ENCODE measurements at places on chromosomes 3 and 15.

DNA sequence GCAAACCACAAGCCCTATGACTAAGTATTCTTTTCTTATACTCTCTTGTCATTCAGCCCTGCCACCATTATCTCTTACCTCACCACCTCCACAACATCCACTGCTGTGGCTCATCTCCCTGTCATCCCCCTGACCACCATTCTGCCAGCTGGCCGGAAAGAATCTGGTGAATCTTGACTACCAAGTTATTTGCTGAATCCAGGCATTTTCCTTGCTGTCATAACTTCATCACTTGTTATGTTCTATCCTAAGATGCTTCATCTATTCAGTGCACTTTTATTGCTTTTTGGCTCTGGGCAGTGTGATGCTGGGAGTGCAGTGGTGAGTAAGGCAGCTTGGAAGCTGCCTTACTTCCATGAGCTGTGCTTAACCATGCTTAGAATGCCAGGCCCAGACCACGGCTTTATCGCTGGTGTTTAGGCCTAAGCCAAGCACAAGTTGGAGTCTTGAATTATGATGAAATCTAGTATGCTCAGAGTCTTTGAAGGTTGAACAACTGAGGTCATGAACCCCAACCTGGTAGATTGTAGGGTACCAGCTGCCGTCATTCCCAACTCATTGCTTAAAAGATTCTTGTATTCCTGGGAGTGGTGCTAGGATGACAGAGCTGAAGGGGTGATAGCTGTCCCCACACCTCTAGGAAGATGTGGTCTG is 27.0 kb upstream of the APH1B start:
- no peak for DNase-seq

DNA sequence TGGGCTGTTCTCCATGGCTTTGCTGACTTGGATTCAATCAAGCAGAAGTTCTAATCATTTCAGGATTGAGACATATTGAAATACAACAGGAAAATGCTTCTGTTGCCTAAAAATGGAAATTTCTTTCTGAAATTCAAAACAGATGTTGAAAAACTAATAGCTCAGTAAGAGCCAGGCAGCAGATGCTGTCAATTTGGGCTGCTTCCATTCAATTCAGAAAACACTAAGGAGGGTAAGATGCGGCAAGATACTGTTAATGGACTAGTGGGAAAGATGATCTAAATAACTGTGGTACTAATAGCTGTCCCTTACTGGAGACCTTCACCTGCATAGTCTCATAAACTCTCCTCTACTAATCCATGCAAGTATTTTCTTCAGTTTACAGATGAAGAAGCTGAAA is 53.5 kb downstream of the DGKG start:
- DNase-seq, result no peak

- DNase-seq, result no peak
Observed at GRCh38 chr15:55224892-55225291, 28.2 kb upstream of the RSL24D1 start.

GRCh38 chr15:66095871-66096687 is 157.5 kb downstream of the MEGF11 start:
- DNase-seq, result no peak

DNA sequence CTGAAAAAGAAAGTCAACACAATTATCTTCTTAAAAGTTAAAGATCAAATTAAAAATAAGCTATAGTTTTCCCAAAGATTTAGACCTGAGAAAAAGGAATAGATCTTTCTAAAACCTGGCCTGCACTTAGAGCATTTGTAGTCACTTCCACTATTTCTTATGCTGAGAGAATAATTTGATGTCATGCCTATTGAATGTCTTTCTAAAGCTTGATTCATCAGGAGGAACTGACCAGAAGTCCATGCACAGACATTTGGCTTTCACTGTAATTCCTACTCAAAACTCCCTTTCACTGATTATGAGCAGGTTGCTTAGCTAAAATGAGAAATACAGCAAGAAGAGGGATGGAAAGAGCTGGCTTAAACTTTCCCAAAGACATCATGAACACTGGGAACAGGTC is 4.3 kb downstream of the GREM1 start:
- DNase-seq, result no peak

DNA sequence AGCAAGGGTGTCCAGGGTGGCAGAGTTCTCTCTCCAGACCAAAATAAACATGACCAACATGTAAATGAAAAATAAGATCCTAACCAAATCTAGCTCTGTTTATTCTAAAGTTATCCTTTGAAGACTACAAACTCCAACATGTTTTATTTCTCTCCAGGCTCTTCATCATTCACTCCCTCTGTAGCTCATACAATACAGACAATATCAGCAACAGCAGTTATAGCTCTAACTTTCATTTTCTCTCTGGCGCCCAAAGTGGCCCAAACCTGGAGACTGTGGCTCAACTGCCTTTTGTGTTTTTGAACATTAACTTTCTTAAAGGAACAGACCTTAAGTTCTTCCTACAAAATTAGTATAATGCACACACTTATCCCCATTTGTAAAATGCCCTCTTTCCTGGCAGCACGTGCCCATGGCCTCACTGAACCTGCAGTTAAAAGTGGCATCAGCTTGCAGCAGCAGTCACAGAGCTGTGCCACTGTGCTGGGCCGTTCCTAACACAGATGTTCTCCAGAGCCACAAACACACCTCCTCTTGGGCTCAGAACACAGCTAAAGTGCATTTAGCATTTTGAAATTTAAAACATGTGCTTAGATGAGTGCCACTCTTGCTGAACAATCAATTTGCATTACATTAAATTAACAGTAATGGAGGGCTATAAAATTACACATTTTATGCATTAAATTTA is 91.9 kb downstream of the RORA start:
- DNase-seq, result no peak

- DNase-seq, result no peak
Observed at GRCh38 chr15:25838191-25838870, 24.8 kb downstream of the ATP10A start.

DNA sequence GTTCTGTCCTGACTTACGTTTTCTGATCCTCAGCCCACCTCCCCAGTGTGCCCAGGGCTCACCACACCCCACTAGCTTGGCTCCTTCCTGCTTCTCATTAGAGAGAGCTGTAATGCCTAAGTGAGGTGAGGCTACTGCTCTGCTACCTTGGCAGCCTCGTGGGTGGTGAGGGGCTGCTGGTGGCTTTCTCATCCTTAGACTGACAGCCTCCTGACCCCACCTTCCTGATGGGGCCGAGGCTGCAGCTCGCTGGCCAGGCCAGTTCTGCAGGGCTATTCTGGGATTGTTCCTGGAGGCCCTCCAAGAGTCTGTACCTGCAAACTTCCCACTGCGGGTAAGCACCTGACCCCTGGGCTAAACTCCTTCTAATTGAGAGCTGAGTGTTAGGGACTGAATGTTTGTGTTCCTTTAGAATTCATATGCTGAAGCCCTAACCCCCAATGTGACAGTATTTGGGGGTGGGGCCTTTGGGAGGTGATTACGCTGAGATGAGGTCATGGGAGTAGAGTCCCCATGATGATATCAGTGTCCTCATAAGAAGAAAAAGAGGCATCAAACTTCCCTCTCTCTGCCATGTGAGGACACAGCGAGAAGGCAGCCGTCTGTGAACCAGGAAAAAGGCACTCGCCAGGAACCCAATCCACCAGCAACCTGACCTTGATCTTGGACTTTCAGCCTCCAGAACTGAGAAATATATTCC is 38.1 kb upstream of the IQSEC1 start:
- no peak for DNase-seq

- DNase-seq, result no peak
Observed at GRCh38 chr3:22585911-22586310, 617.2 kb upstream of the UBE2E2 start.

- no peak for DNase-seq
Observed at GRCh38 chr3:191882289-191882688, 421.3 kb downstream of the PYDC2 start.

GRCh38 chr15:49888323-49888693 is 230.7 kb downstream of the ATP8B4 start:
- DNase-seq, result no peak

DNA sequence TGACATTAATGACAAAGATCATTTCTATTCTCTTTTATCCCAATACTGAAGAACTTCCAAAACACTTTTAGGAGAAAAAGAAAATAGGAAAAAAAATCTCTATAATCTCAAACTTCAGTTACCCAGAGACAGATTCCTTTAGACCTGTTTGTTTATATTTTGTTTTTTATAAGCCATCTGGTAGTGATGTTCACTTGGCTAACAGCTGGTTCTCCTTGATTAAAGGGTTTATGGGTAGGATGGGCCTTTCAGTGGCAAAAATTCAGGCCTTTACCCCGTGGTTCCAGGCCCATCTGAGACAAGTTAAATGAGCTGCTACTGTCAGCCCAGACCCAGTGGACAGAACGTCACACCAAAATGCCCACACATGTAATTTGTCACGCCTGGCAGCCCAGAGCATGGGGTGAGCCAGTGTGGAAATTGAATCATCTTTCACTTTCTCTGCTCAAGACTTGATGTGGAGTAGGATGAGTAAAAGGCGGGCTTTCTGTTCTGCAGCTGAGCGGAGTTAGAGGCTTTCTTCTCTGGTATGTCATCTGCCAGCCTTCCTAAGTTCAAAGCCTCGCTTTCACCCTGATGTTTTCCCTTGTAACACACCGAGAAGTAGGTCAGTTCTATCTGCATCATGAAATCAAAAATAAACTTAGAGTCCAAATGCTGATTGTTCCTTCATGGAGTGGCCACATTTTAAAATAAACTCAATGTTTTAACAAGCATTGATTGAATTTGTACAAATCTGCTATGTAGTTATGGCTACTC is 62.5 kb upstream of the SKOR1 start:
- DNase-seq, result no peak

- DNase-seq, result peak; percentile 72
Observed at GRCh38 chr3:5428607-5429516, 241.4 kb downstream of the EDEM1 start.

GRCh38 chr3:126540951-126541627 is 17.1 kb downstream of the CHST13 start:
- DNase-seq, result peak; percentile 57

- no peak for DNase-seq
Observed at GRCh38 chr3:181824961-181825360, 113.2 kb downstream of the SOX2 start.

- DNase-seq, result no peak
Observed at GRCh38 chr15:41633609-41634008, 26.6 kb upstream of the MGA start.

DNA sequence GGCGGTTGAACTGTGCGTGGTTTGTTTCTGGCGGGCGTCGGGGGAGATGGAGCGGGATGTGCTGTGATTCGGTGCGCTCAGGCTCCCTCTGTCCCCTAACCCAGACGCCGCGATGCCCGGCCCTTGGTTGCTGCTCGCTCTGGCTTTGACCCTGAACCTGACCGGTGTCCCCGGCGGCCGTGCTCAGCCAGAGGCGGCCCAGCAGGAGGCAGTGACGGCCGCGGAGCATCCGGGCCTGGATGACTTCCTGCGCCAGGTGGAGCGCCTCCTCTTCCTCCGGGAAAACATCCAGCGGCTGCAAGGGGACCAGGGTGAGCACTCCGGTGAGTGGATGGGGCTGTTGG is 1.2 kb downstream of the TRH start:
- DNase-seq, result no peak
